ENCODE measurements at places on chromosomes 7 and 10.

DNA sequence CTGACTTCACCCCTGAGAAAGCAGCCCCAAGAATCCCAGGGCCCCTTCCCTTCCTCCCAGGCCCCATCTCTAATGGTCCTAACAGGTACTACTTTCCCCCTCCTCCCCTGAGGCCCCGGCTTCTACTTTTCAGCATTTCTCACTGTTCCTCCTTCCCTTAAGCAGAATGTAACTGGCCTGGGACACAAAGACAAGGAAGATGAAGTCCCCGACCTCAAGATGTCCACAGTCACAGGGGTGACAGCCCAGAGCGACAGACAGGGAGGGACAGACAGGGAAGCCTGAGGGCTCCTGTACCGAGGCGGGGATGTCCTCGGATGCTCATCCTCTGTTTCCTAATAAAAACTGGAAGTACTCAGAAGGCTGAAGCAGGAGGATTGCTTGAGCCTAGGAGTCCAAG, 11.6 kb downstream of the AOC1 start:
- no peak for DNase-seq

GRCh38 chr7:154503962-154504550, 451.9 kb downstream of the DPP6 start:
- no peak for DNase-seq

DNA sequence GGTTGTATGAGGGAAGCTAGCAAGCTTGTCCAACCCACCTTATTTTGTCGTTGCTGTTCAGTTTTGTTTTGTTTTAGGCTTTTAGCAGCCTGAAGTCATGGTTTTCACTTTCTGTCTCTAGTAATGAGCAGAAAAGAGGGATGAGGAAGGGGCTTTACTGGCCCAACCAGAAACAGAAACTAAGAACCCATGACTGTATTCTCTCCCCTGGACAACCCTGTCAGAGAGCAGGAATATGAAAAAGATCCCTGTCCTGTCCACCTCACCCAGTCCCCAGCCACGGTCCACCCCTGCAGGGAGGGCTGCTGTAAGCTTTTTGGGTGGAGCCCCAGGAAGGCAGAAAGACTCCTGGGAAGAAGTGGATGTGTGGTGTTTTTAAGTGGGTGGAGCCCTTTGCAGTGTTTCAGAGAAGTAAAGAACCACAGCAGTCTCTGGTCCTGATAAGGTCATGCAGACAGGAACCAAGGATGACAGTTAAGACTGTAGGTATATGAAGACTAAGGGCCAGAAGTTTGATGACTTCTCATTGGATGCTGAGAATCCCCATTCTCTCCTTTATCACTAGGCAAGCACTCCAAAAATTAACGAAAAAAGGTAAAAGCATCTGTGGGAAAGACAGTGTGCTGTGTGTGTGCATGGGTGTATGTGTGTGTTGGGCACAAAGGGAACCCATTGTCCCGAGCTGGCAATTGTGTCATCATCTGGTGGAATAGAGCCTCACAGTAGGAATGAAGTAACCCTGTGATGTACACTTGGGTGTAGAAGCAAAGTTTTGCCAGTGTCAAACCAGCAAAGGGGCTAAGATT, 13.8 kb downstream of the MRPL32 start:
- DNase-seq = no peak

DNA sequence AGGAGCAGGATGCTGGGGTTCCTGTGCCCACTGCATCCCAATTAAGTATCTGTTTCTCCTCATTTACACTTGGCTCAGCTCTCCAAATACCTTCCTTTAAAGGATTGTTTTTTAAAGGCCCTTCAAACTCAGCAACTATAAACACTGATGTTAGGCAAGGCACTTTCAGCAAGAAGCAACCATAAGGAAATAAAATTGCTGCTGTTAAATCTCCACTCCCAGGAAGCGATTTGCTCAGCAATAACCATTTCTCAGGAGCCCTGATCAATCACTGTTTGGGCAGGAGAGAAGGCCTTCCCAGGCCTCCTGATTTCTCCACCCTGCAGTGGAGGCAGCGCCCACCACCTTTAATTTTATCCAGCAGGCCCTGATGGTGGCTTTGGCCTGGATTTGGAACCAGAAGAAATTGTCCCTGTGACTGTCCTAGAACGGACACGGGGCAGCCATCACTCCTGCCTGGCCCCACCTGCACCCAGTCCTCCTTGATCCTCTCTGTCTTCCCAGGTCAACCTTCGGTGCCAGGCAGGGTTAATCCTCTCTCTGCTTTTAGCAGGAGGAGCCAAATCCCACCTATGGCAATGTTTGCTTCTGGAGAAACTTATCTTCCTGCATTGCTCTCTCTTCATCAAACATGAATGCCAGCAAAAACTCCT, 199.8 kb downstream of the PLXNA4 start:
- no peak for DNase-seq

GRCh38 chr10:24661376-24661775, 62.3 kb downstream of the ARHGAP21 start:
- DNase-seq = no peak

GRCh38 chr10:22736134-22736533, 21.8 kb upstream of the PIP4K2A start:
- no peak for DNase-seq

DNA sequence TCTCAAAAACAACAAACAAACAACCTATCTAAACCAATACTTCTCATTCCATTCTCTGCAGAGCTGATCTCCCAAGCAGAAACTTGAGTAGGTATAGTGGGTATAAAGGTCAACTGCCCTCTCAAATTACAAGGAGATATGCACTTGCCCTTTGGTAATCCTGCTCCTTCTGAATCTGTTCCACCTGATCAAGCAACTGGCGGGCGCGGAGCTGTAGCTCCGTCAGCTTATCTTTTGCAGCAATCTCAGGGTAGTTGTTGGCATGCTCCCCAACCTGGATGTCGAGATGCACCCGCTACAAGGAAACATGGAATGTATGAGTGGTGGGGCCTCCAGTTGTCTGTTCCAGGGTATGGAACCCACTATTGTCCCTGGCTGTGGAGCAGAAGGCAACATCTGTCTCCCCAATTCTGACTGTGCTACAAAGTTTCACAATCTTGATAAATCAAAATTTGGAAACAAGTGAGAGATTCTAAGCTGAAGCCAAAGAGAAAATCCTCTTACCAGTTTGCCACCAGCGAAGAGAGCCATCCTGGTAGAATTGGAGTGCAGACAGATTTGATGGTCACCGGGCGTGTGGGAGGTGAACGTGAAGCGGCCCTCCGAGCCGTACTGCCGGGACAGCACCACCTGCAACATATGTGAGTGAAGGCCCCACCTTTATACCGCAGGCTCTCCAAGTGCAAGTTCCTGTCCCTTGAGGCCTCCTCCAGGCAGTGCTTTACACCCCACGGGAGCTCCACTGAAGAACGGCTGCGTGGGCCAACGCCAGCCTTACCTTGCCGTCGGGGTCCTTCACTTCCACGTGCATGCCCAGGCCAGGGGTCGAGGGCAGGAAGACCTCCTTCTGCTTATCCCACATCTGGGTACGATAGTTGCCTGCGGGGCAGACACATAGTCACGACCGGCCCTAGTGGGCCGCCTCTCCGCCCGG, 819 bp downstream of the TMED4 start:
- no peak for DNase-seq

DNA sequence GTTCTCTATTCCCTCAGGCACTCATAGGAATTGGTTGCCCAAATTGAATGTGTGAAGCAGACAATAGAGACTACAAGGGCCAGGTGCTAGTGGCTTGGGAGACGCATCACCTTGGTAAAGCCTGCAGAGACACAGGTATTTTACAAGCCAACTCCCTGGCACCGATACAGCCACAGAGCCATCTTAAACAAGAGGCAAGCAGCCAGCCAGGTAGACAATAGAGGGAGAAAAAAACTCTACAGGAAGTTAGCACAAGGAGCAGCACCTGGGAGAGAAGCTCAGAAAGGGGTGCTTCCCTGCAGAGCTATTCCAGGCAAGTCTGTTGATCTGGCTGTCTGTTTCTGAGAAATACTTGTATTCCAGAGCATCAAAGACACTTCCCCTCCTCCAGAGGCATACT, 43.0 kb upstream of the CDK1 start:
- no peak for DNase-seq

GRCh38 chr7:332020-332517, 42.1 kb downstream of the FOXL3 start:
- DNase-seq = no peak

Measured in NCI-H2227 treated with DMSO at 0.1 percent for 48 hours (cell line).